T-cell (primary cell): ENCODE measurements at places on chromosomes 11 and 22.

DNA sequence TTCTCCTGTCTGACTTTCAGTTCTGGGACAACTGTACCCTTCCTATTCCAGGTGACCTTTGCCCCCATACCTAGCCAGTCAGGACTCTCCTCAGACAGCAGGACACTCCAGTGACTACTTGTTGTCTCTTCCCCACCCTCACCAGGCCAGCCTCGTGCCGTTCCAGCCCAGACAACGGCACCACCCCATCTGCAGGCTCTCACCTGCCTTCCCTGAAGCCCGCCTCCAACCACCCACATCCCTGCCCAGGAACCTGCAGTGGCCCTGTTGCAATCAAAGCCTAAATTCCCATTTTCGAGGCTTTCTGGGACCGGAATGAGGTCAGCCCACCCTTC lies 3.7 kb downstream of the IL2RB start:
- no peak for DNase-seq

DNA sequence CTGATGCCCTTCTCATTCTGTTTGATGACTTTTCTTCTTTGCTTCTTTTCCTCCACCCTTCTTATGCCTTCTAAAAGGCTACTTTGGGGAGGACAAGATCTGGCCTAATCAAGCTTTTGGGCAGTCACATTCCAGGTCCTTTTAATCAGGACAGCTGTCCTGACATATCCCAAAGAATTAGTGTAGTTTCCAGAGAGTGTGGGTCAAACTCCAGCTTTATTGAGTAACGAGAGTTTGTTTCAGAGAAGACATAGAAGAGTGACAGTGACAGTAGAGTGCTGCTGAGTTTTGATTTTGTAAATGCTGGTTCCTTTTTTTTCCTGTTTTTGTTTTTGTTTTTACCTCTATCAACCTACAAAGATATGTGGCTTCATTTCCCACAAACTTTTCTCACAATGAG lies 158.4 kb upstream of the SESN3 start:
- no peak for DNase-seq

DNA sequence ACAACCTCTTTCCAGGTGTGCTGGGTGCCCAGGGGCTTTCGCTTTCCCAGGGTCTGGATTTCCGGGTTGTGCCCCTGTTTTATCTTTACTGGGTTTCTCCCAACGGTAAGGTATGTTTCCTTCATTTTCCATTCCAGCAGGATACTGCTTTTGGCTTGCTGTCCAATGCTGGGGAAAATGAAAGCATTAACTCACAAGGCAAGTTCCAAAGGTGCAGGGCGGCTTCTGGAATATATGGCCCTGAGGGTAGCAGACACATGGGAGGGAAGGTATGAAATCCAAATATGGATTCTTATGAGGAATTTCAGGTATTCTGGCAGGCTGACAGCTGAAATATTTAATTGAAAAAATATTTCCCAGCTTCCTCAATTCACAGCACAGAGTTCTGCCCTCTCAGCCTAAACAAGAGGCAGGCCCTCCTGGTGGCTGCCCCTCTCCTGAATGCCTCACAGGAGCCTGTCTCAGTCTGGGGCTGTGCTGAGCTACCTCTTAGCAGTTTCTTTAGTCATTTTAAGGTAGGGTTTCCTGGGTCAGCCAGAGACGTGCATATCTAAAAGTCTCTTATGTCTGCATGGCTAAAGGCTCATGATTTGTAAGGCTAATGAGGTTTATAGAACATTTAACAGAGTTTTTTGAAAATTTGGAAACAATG lies 318.6 kb upstream of the B3GAT1 start:
- DNase-seq: no peak

DNA sequence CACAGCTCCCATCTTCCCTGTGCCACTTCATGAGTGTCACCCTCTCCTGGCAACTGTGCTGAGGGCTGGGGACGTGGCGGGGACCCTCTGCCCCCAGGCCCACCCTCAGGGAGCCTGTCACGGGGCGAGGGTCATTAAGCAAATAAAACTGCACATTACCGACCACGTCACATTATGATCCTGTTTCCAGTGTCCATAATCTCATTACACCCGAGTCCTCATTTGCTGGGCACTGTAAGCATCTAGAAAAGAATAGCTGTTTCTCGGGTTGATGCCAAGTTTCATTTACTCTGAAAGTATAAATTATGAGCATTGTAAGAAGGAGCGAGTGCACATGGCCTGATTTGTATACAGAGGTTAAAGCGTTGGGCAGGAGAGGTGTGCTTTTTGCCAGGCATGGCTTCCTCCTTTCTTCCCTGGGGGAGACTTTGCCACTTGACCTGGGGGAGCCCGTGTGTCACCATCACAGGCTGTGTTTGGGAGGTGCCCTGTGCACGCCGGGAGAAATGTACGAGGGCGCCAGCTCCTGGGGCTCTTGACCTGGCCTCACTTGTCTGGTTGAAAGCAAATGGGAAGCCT lies 50.5 kb downstream of the LRP5 start:
- DNase-seq: no peak

DNA sequence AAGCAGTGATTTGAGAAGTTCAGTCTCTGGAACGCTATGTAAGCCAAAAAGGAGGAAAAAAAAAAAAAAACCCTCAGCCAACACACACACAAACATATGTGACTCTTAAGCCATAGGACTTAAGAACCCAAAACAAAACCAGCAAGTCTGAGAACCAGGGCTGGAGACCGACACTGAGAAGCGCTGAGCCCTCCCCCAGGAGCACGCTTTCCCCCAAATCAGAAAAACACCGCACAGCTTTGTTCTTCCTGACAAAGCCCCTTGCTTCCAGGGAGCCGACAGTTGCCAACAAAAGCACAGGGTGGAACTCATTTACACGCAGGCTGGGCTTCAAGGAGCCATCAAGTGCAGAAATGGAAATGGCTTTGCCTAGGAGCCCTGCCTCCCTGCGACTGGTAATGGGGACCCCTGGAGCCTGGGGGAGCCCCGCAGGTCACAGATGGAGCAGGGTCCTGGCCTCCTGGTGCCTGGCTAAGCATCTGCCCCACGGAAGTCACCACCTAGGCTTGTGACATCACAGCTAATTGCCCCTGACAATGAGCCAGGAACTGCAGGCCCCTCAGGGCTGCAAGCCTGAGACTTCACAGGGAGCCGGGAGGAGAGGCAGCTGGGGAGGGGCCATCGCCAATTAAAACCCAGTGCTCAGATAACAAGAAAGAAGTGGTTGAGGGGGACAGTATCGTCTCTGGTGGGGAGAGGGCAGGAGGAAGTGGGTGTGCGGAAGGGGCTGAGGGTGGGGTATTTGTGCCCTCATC lies 66.9 kb downstream of the NFAM1 start:
- no peak for DNase-seq

DNA sequence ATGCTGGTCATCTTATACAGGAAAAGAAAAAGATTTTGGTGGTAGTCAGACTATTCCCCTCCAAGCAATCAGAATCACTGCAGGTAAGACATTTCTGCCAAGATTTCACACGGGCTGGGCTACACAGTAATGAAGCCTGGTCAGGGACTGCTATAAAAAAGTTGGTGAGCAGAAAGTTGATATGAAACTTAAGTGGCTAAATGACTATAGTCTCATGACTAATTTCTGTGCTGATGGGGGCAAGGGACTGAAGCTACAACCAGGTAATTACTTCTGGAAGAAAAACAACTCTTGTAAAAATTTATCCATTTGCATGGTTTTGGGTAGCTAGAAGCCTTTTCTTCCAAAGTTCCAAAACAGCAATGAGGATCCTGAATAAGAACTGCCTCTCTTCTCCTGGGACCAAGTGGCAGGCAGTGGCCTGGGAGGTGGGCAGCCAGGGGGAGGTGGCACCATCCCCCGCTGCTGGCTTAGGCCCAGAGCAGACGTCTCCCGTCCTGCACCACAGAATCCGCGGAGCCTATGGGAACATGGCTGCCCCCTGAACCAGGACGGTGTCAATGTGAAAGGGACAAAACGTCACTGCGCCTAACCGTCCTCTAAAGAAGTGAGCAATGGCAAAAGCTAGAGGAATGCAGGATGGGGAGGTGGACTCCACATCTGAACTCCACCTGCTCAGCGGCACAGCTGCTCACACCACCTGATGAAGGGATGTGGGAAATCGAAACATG lies 122.6 kb upstream of the LMO1 start:
- DNase-seq: no peak
